ENCODE measurements at places on chromosomes 5 and 9. TPM values are rescaled to one million over a fixed set of nuclear protein-coding genes. Genes with fewer than 3 reads are reported as not detected.

Gene LARP1
- 219 TPM for total RNA-seq

Gene OR1J2
- not detected for total RNA-seq

Gene PDE8B
- total RNA-seq, result not detected

Gene OMD
- total RNA-seq, result not detected

Gene LVRN
- total RNA-seq, result not detected

Gene UTP15
- 36.7 TPM for total RNA-seq

Gene MEIKIN
- total RNA-seq, result not detected

Gene FGF10
- not detected for total RNA-seq

GRCh38 chr5:77129391-77129990, 42.4 kb upstream of the ZBED3 start:
- DNase-seq, result no peak

DNA sequence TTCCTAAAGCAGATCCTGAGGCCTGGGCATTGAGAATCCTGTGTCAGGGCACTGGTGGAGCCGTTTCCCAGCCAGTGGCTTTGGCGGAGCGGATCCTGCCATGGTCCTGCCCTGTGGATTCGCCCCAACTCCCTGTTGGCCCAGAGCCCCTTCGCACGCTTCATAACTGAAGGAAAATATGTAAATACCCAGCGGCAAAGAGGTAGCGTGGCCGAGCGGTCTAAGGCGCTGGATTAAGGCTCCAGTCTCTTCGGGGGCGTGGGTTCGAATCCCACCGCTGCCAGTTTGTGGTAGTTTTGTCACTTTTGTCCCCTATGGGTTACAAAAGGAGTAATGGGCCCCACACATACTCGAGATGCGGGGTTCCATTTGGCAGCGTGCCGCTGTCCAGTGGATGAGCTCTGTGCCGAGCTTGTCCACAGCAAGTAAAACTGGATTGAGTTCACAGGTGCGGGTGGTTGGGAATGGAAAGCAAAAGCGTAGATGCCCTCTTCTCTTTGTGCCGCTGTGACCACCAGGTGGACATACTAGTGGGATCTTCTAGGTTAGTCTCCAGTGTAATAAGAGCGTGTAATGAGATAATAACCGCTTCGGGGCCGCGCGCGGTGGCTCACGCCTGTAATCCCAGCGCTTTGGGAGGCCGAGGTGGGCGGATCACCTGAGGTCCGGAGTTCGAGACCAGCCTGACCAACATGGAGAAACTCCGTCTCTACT, 17.3 kb downstream of the TRIM7 start:
- no peak for DNase-seq

DNA sequence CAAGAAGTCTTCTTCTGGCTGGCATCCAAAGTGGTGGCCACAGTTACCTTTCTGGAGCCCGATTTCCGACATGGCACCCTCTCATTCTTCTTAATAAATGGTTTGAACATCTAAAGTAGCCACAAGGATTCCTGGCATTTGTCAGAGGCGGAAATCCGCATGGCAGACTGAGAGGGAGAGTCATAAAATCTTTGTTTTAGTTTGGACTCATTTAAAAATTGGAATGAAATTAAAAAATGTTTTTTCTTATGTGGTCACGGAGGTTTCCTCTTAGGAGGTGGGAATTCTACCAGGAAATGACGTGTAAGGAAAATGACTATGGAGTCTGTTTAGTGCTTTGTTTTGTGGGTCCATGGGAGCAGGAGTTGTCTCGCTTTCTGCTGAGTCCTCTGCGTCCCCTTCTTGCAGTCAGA, 133.0 kb upstream of the PTCH1 start:
- DNase-seq, result no peak

- DNase-seq, result no peak
Measured at GRCh38 chr9:101201630-101202029, 173.1 kb downstream of the PLPPR1 start.

DNA sequence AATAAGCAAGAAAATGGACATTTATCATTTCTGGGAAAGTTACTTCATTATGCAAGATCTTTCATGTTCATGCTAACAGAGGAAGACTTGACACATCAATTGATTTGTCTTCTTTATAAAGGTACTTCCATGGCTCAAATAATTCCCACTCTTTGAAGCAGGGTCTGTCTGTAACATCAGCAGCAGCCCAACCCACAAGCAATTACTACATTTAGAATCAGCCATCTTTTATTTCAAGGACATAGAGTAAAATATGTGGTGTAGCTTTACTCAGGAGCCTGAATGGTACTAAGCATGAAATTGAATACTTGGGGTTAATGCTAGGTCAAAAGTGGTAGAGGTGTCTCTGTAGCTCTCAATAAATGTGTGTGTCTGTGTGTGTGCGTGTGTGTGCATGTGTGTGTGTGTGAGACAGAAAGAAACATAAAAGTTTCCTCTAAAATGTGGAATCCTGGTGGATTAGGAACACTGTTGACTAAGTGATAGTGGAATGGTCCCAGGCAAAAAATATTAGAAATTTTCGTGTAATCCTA, 581.1 kb downstream of the CAAP1 start:
- no peak for DNase-seq

DNA sequence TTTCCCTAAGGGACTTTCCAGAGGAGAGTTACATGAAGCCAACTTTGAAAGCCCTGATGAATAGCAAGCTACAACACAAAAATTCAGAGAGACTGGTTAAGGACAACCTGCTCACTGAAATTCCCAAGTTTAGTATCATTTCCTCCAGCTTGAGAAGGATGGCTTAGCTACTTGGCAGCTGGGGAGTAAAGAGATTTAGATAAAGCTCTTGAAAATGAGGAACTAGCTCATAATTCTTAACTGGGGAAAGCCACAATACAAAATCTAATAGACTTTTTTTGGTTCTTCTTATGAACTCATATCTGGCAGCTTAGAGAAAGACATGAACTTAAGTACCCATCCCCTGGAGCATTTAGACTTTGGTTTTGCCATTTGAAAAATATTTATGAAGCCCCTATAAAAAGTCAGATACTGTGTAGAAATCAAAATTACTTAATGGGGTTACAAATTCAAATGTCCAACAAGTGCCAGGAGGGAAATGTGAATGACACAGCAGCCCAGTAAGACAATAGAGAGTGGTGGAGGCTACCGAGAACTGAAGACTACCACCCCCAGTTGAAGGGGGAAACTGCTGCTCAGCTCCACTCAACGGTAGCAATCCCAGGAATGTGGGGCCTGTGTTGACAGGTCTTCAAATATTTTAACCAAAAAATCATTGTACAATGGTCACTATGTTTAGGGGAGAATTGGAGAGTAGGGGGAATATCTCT, 79.4 kb upstream of the ADRB2 start:
- no peak for DNase-seq

- DNase-seq, result no peak
Measured at GRCh38 chr9:75610246-75610645, 280.2 kb upstream of the PCSK5 start.

DNA sequence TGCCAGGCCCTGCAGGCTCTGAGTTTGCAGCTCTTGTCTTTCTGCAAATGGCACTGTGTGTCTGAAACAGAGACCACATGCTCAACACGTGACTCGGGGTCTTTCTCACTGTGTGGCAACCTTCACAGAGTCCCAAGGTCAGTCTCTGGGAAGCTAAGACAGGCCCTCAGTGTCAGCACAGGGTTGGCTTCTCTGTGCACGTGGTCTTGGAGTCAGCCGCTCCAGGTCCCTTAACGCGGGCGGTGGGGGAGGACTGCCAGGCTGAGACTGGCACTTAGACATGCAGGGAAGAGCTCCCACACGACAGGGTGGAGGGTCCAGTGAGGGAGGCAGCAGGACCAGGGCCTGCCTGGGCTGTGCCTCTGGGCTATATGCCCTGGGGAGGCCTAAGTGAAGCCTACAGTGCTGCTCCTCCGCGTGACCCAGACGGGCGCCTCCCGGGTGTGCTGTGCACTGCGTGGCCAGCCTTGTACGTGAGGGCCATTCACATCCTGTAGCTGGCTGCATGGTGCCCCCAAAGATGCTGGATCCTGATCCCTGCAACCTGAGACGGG, 76.8 kb downstream of the ADAMTS2 start:
- DNase-seq, result no peak

DNA sequence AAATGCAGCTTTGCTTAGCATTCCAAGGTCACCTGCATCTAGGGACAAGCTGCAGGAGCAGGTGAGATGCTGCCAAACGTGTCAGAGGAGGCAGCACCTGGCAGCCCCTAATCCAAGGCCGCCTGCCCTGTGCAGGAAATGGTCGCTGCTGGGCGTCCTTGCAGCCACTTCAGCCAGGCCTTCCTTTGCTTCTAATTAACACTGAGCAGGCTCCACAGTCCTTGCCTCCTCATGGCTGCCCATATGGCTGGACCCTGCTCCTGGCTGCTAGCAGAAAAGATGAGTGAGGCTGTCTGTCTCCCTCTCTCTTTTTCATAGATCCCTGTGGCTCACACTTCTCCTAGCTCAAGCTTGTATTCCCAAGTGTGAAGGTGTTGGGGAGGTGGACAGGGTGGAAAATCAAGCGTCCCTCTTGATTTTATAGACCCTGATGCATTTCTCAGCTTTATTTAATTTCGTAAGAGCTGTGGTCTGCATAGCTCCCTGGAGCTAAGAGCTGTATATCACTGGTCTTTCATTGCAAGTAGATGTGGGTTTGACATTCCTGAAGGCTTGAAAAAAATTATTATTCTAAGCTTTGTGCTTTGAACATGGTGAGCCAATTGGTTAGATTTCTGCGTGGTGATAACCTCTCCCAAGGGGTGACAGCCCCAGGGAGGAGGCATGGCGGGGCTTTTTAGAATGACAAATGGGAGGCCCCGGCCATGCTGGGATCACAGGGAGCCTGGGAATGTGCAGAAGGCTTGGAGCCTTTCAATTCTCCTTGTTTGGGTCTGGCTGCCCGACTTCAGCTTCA, 193.8 kb downstream of the SLIT3 start:
- no peak for DNase-seq

DNA sequence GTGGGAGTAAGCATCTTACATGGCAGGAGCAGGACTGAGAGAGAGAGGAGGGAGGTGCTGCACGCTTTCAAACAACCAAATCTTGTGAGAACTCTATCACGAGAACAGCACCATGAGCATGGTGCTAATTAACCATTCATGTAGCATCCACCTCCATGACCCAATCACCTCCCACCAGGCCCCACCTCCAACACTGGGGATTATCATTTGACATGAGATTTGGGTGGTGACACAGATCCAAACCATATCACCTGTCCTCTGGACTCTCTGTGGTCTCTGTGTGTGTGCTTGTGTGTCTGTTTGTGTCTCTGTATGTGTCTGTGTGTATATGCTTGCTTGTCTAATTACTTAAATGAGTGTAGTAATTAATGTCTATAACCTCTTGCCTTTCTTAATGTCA, 31.1 kb downstream of the SEC61B start:
- peak; percentile 68 for DNase-seq

DNA sequence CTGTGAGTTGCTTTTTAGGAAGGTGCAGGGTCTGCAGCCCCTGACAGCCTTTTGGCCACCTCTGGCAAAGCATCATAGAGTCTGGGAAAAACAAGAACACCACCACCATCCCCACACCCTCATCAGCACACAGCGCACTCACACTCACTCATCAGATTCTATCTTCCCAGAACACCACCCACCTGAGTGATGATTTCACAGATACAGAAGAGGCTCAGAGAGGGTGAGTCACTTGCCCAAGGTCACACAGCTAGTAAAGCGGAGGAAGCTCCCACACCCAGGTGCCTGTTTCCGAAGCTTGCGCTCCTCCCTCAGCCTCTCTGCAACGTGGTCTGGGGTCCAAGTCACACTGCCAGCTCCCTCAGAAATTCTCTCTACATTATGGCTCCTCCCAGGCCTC, 41.8 kb upstream of the HRH2 start:
- no peak for DNase-seq

DNA sequence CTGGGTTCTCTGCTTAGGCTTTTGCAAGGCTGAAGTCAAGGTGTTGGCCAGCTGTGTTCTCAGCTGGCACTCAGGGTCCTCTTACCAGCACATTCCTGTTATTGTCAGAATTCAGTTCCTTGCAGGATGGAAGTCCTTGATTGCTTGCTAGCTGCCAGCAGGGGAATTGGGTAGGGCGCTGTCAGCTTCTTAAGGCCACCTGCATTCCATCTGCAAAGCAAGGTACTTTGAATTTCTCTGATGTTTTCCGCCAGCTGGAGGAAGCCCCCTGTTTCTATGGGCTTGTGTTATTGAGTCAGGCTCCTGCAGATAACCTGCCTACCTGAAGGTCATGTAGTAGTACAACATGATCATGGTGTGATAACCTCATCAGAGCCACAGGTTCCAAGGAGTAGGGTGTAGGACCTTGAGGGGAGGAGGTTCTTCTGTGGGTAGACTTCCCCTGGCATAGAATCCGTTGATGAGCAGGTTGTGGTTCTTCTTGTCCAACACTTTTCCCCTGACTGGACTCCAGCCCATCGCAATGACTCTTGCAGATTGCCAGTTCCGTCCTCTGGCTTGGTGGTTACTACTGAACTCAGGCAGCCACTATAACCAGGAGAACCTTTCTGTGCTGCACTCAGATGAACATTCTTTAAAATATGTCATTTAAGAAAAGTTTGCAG, 6.8 kb downstream of the TENT4A start:
- DNase-seq, result no peak

DNA sequence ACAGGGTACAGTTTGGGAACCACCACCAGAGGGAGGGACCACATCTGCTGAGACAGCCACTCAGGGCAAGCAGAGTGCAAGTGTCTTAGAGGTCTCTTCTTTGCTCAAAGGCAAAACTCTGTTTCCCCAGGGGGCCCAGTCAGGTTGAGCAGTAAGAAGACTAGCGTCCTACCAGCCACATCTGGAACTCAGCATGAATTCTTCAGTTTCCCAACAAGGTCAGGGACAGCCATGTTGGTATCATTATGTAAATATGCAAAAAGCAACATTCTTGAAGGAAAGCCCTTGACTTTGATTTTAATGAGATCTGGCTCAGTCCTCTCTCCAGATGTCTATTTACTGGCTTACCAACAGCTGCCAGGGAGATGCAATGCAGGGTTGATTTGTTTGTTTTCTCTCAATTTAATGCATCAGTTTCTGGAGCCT, 46.7 kb downstream of the TGFBI start:
- no peak for DNase-seq

DNA sequence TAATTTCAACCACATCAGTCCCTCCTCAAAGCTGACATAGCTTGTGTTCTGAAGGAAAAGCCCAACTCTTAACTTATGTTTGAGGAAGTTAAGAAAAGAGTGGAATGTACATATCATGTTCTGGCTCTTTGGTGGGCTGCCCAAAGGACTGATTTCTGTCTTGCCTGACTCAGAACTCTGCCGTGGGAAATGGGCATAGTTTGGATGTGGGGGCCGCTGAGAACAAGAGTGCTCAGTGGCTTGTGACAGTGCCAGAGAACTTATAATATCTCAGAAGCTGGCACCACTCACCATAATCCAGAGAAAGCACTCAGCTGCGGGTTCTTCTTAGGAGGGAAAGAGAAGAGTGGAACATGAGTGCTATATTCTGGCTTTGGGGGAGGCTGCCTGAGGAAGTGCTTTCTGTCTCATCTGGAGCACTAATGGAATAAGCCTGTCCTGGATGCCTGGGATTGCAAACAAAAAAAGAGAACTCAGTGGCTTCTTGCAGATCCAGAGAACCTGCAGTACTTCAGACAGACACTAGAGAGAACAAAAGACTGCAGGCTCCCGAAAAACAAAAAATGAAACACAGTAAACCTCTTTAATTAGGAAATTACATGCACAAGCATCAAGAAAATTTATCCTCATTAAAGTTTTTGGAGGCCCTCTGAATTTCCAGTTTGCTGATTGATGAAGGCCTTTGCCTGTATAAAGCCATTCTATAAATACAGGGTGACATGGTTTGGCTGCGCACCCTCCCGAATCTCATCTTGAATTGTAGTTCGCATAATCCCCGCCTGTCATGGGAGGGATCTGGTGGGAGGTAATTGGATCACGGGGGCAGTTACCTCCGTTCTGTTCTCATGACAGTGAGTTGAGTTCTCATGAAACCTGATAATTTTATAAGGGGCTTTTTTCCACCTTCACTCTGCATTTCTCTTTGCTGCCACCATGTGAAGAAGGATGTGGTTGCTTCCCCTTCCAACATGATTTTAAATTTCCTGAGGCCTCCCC, 207.0 kb downstream of the DMAC1 start:
- no peak for DNase-seq

All from GM12878 (cell line).